ENCODE measurements at places on chromosomes 2 and 18. TPM values are rescaled to one million over a fixed set of nuclear protein-coding genes. Genes with fewer than 3 reads are reported as not detected.

DNA sequence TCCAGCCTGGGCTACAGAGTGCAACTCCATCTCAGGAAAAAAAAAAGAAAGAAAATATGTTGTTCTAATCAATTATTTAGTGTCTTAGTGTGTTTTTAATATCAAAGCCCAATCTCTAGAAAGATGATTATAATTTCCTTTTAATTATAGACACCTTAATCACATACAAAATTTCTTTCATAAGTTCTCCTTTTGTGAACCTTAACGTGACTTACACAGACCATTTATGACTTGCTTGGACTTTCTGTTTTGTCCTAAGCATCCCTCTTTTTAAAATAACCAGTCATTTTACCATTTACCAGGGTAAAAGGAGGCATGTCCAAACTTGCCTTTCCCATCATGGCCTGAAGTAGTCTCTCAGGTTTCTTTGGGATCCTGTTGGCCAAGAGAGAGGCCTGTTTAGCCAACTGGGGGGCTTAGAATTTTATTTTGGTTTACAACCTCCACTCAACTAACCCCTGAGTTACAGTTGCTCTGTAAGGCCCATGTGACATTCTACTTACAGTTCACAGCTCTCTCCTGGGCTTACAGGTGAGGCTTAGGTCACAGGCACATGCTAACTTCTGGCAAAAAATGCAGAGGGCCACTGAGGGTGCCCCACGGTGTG is 23.9 kb upstream of the GPR155 start:
- no peak for DNase-seq

DNA sequence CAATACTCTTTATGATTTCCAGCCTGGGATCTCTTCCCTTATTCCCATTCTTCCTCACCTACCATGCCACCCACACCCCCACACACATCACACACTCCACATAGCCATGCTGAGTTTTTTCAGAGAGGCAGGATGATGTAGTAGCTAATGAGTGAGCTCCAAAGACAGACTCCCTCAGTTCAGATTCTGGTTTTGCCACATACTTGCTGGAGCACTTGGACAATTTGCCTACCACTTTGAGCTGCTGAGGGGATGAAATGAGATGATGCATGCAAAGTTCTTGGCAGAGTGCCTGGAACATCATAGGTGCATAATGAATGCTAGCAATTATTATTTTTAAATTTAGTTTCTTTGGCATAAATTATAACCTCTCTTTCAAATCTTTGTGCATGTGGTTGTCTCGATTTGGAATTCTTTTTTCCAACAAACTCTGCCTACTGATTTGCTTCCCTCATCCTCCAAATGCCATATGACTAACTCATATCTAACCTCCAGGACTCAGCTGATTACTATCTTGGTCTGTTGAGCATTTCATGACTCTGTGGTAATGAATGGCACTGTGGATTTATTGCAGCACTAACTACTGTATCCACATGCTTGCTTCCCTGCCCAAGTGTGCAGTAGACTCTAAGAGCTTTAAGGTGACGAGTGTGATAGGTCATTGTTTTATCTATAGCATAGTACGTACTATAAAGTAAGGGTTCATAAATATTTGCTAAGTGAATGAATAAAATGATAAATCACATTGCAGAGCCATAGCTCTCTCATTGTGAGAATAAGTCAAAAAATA is 99.1 kb downstream of the TACR1 start:
- DNase-seq, result no peak

DNA sequence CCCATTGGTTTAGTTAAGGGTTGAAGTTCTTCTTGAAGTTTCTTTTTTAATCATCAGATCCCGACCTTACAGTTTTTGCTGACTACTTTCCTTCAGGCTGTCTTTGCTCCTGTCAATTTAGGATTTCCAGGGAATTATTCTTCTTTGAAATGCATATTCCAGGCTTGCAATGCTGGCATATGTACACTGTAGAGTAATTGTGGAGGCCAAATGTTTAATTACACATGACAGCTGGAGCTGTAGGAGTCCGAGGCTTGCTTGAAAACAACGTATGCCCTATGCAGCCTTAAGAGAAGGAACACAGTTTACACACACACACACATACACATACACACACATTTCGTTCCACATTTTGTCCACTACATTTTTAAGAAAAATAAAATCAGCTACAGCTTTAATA is 602.3 kb downstream of the TMEM182 start:
- DNase-seq, result no peak

GRCh38 chr18:50825621-50826020 is 5.8 kb upstream of the MRO start:
- DNase-seq, result no peak

DNA sequence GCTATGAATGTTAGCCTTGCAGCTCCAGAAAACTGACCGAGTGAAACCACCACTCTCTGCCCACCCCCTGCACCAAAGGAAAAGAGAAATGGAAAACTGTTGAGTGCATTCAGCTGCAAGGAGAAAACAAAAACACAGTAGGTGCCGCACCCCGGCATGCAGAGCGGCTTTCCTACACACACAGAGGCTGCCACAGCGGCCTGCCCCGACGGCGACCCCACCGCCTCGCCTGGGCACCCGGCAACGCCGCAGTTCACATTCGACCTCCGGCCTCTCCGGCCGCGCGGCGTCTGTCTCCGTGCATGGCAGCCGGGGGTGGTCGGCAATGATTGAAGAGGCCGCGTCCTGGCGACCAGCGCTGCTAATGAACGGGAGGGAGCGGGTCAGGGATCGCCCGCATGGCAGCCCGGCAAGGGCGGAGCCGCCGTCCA is 417.1 kb upstream of the SALL3 start:
- no peak for DNase-seq

- no peak for DNase-seq
These were observed 32.3 kb downstream of the CYP26B1 start for GRCh38 chr2:72115110-72116080.

GRCh38 chr2:197204519-197205250 is 105.9 kb downstream of the ANKRD44 start:
- DNase-seq, result no peak

Gene BMP10
- not detected for total RNA-seq

Gene TCF23
- 0.85 TPM for total RNA-seq

Gene SCYGR4
- not detected for total RNA-seq

Gene RTP5
- not detected for total RNA-seq
